Progenitor cell of endocrine pancreas (in vitro differentiated cells): ENCODE measurements at places on chromosomes 2 and 18.

- no peak for DNase-seq
Measured at GRCh38 chr2:203858176-203858575, 9.4 kb upstream of the CTLA4 start.

DNA sequence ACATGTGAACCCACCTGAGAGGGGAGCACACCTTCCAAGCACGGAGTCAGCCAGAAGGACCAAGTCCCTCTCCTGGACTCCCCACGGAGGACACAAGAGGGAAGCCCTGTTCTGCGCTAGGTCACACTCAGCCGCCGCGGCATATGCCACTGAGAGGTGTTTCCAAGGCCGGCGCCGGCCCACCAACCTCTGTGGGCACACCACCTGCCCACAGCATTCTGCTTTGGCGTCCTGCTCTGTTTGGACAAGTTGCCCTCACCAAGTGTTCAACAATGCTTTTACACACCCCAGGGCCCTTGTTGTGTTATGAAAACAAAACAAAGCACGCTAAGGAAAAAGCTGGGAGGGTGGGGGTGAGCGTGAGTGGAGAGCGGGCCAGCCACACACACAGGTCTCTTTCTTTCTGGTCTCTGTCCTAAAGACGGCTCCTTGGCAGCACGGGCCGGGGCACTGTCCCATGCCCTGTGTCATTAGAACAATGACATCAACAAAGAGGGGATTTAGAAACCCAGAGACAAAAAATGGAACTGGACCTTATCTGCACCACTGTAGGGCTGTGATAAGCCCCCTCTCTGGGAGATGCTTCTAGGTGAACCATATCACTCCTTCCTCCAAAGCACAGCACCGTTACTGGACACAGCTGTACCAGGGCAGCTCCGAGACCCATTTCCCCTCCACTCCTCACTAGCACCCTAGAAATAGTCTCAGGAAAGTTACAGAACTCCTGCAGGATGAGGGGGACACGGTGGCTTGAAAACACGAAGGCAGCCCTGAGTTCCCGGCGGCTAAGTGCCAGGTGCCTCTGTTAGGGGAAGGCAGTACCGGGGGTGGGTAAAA, 17.0 kb downstream of the SMAD7 start:
- no peak for DNase-seq

GRCh38 chr18:21857871-21858270, 117.3 kb downstream of the MIB1 start:
- DNase-seq, result no peak

- DNase-seq, result no peak
Measured at GRCh38 chr2:76930056-76930744, 592.0 kb downstream of the LRRTM4 start.

DNA sequence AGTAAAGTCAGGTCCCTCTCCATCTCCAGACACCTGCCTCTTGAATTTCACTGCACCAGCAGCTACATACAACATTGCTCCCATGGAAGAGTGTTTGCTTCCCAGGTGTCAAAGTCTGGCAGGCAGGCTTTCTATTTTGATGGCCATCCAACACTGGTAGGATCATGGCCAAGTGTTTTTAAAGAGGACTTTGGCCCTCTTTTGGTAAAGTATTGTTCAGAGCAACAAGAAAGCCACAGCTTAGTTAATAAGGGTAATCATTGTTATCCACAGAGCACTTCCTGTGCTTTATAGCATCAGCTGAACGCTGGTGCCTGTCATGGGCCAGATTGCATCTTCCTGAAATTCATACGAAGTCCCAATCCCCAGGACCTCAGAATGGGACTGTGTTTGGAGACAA, 133.2 kb downstream of the NCK2 start:
- DNase-seq, result no peak
